Mesendoderm (in vitro differentiated cells): ENCODE measurements at places on chromosomes 6 and 20.
A peak's percentile ranks its signal among the peaks of the same experiment; 100 is the strongest.

- DNase-seq: no peak
Measured at GRCh38 chr6:163661272-163661671, 246.8 kb downstream of the QKI start.

DNA sequence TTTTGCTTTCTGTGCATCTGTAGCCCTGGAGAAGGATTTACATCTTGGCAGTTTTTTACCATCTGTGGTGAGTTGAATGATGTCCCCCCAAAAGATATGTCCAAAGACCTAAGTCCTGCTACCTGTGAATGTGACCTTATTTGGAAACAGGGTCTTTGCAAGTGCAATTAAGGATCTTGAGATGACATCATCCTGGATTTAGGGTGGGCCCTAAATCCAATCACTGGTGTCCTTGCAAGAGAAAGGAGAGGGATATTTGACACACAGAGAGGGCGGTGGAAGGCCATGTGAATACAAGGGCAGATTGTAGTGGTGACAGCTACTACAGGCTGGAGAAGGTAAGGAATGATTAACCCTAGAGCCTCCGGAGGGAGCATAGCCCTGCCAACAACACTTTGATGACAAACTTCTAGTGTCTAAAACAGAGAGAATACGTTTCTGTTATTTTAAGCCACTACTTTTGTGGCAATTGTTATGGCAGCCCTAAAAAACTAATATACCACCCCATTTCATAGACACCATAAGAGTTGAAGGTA lies 35.1 kb downstream of the MKKS start:
- DNase-seq: peak; percentile 30

- no peak for DNase-seq
Measured at GRCh38 chr20:40942775-40943174, 85.8 kb upstream of the TOP1 start.

- no peak for DNase-seq
Measured at GRCh38 chr6:795046-795685, 102.2 kb upstream of the EXOC2 start.

DNA sequence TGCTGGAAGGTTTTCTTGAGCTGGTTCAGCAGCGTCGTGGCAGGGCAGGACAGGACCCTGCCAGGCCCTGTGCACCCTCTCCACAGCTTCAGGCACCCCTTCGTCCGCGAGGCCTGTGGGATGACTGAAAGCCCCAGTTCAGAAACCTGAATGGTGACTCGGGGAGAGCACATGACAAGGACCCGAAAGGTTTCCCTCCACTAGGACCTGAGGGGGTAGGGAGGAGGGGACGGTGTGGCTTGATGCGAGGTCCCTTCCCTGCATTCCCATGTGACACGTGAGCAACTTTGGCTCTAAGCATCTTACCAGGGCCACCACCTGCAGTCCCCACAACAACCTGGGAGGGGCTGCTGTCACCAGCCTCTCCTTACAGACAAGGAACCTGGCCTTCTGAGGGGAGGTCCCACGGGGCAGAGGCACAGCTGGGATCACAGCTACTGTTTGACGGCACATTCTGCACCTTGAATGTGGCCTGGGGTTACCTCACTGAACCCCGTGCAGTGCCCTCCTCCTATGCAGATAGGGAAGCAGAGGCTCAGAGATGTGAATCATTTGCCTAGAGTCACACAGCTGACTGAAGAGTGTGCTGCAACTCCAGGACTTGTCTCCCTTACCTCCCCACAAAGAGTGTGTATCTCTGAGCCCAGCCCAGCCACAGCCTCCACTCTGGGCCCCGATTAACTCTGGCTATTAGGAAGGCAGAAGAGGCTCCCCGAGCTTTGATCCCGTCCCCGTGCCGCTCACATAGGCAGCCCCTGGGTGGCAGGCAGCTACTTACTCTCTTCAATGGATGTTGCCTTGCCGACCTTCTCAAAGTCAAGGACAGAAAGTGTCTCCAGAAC lies 84.6 kb downstream of the PTPN1 start:
- DNase-seq: peak; percentile 74

- DNase-seq: no peak
Measured at GRCh38 chr6:69865126-69865525, 1.2 kb upstream of the COL19A1 start.

DNA sequence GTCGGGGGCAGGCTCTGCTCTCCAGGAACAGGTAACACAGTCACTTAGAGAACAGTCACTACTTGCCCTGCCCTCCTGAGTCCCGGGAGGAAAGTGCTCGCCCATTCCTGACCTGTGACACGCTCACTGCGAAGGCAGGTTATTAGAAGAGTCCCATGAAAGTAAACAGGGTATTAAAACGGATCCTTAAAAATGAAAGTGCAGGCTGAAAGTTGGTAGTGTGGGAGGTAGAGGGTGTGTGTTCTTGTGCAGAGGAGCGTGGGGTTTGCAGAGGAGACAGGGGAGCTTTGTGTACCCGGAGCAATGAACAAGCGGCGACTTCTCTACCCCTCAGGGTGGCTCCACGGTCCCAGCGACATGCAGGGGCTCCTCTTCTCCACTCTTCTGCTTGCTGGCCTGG lies at the start of gene CCN6:
CCN6 (plus strand) TSS at position 104 of the 400 bp plus-strand sequence; CDS start at position 358, 254 bp downstream.
- DNase-seq: no peak

DNA sequence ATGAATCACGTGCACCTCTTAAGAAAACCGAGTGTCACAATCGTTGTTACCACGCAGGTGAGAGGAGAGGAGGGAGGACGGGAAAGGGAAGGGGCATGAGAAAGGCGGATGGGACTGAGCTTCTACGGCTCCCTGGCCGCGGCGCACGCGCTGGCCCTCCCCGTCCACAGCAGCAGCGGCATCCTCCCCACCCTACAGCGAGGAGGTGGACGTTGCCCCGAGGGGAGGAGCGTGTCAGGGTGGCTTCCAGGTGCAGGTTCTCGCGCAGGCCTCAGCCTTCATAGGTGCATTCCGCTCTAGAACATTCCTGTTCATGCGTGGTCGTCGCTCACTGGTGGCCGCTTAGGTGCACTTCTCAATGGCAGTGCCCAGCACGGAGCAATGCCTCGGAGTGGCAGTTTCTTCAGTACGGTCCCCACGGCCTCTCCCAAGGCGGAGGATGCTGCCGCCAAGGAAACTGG lies 29.7 kb upstream of the AFDN start:
- no peak for DNase-seq

GRCh38 chr20:33881989-33882388 lies 70.8 kb downstream of the CHMP4B start:
- no peak for DNase-seq

- DNase-seq: peak; percentile 16
Measured at GRCh38 chr6:99432877-99433276, 7.8 kb upstream of the PNISR start.

DNA sequence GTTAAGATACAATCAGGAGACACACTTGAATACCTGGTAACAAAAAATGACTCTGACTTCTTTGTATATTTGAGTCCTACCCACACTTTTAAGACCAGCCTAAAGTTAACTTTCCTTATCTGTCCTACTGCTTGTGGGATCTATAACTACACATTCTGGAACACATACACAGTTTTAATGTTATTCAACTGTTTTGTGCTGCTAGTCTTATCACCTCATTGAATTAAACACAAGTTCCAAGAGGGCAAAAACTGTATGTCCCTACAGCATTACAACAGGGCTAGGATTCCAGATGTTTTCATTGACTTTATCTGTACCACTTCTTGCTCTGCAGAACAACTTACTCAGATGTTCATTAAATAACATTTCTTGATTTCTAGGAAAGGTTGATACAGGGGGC lies 2.8 kb downstream of the HMGN3 start:
- DNase-seq: no peak

DNA sequence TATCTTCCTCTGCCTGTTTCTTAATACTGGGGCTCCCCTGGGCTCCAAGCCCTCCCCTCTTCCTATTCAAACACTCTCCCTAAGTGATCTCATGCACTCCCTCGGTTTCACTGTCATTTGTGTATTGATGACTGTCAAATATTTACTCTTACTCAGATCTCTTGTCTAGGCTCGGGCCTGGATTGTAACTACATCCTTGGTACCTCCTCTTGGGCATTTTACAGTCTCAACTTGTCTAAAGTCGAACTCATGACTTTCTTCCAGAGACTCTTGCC lies 189.4 kb upstream of the PRDM1 start:
- DNase-seq: no peak

GRCh38 chr20:47360297-47361056 lies 4.0 kb upstream of the ZMYND8 start:
- DNase-seq: peak; percentile 91

GRCh38 chr6:110488606-110489190 lies 12.3 kb upstream of the SLC22A16 start:
- no peak for DNase-seq

DNA sequence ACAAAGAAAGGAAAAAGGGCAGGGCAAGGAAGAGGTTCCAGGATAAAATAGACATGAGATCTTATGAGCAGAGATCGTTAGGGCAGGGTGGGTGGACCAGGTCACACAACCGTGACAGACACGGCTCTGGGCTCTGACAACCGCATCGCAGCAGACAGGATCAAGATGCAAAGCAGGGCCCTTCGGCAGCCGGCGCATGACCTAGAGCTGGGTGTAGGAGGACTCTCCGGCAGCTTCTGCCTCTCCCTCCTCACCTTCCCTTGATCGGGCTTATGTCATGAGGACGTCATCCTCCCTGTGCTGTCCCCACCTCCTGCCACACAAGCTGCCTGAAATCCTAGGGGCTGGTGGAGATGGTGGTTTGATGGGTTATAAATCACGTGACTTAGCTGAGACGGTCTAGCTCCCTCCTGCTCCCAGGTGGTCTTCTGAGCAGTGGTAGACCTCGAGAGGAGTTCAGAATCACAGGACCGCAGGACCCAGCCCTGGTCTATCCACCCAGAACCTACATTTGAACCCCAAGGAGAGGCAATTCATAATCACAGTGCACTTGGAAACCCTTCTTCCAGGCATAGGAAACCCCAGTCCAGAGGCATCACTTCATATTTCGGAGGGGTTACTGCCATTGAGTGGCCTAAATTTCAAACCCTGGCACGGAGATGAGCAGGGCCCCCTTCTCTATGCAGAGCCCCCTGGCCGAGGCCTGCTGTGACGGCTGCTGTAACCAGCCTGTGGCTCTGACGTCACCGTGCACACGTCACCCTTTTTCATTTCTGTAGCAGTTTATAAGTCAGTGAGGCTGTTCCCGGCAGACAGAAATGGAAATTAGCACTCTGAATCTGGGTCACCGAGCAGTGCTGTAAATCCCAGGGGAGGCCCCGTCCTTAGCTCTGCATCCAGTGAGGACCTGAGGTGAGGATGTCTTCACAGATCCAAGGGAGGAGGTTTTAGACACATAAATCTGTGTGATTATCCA lies 8.7 kb upstream of the CCR6 start:
- no peak for DNase-seq

GRCh38 chr6:715709-716491 lies 23.0 kb upstream of the EXOC2 start:
- DNase-seq: no peak

- peak; percentile 60 for DNase-seq
Measured at GRCh38 chr6:2799936-2800527, 34.8 kb downstream of the WRNIP1 start.

- no peak for DNase-seq
Measured at GRCh38 chr6:170226647-170227046, 64.2 kb downstream of the DLL1 start.

- DNase-seq: no peak
Measured at GRCh38 chr6:150734235-150734634, 131.3 kb upstream of the MTHFD1L start.

DNA sequence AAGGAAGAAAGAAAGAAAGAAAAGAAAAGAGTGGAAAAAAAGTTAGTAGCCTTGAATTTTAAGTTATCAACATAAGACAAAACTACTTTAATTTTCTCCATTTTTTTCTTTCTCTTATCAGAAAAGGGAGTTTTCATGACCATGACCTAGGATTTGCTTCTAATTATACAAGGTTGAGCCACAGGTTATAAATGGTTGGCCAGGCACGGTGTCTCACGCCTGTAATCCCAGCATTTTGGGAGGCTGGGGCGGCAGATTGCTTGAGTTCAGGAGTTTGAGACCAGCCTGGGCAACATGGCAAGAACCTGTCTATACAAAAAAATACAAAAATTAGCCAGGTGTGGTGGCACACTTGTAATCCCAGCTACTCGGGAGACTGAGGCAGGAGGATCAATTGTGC lies 7.8 kb upstream of the MTRES1 start:
- no peak for DNase-seq

DNA sequence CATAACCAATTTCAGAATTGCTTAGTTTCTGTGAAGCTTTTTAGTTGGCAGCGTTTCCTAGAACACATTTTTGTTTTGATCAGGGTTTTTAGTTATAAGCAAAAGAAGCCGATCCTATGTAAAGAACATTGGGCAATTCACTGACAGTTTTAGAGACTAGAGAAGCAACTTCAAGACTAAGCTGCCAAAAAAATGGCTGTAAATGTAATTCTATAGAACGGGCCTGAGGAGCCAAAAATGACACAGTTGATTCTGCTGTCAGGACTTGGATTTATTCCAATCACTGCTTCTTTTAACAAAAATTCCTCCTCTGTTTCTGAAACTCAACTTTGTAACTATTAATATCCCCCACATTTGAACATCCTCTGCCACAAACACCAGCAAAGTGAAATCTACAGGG lies 236.0 kb upstream of the EYS start:
- no peak for DNase-seq

DNA sequence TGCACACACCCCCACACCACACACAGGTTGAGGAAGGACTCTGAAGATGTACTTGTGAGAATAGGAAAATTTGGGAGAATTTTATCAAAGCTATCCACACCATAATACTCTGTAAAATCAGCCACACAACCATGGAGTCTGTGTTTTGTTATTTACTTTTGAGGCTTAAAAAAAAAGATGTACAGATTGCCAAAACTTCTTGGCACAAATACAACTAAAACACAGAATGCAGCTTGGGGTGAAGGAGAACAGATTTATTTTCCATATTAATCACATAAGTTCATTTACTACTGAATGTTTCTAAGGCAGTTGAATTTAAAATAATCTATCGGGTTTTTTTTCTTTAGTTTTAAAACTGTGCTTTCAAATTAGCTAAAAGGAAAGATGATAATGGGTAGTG lies 32.8 kb upstream of the KCNQ5 start:
- no peak for DNase-seq

- peak; percentile 76 for DNase-seq
Measured at GRCh38 chr6:111361648-111362047, 121.4 kb downstream of the REV3L start.

DNA sequence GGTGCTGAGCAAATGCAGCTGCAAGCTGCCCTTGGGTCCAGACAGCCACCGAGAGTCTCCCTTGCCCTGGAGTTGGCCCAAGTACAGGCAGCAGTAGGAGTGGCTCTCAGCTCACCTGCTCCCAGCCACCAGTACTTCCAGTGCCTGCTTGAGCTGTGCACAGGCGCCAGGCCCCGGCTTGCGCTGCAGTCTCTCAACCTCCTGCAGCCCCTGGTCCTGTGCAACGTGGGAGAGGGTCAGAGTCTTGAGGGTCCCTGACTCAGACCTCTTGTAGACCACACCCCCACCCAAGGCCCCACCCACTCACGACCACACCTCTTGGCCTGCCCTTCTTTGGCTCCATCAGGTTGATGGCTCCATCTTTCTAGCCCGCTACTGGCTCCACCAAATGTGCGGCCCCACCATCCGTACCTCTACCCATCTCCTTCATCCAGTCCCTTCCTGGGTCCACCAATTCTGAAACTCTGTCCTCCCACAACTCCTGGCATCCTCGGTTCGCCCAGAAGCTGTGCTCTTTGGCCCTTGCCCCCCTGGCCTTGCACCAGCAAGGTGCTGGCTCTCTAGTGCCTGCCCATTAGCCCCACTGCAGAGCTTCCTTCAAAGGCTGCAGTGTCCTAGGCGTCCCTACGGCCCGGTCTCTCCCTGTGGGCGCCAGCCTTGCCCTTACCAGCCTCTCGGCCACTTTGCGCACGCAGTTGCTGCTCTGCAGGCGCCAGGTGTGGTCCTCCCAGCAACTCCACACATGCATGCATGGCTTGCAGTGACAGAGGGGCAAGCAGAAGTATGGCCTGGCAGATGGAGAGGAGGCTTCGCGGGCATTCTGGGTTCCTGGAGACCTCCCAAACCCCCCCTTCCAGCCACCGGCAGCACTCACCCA lies 16.5 kb upstream of the SPAG4 start:
- no peak for DNase-seq
